ENCODE measurements at places on chromosomes 5 and 9.

DNA sequence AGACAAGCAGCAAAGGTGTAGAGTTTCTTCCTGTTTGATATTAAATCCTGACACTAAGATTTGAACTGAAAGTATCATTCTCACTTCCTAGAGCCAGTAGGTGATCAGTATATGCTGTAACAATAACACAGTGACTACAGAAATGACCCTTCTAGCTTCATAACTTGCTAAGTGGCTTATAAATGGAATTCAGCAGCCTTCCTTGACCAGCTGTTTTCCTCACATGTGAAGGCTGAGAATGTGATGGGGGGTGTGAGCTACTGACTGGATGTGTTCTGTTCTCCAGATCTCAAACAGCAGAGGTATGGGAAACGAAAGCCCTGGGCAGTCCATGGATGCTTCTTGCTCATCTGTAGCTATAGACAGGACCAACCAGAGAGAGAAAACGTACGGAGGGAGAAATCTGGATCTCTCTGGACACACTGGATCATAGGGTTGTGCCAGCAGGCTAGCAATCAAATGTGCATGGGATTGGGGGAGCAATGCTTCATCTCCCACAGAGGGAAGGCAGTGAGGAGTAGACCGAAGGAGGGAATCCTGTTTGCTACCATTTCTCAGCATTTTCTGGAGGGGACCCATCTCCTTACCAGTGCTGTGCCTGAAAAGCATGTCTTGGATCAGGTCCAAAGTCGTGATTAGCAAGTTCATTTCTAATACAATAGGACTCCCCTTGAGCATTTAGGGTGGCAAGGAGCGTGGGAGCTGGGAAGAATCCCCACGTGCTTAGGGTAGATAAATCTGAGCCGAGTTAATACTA lies 39.4 kb downstream of the TNFAIP8 start:
- DNase-seq, result no peak

DNA sequence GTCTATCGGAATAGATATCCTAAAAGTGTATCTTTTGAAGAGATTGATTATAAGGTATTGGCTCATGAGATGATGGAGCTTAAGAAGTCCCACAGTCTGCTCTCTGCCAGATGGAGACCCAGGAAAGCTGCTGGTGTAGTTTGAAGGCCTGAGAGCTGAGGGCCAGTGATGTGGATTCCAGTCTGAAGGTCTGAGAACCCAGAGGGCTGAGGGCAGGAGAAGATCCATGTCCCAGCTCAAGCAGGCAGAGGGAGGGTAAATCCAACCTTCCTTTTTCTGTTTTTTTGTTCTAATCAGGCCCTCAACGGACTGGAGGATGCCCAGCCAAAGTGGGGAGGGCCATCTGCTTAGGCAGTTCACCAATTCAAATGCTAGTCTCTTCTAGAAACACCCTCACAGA lies 11.0 kb upstream of the ABL1 start:
- DNase-seq, result peak; percentile 72

- DNase-seq, result no peak
Observed at GRCh38 chr9:98550206-98550820, 158.4 kb downstream of the GABBR2 start.

- DNase-seq, result no peak
Observed at GRCh38 chr5:31116466-31117031, 76.9 kb upstream of the CDH6 start.

DNA sequence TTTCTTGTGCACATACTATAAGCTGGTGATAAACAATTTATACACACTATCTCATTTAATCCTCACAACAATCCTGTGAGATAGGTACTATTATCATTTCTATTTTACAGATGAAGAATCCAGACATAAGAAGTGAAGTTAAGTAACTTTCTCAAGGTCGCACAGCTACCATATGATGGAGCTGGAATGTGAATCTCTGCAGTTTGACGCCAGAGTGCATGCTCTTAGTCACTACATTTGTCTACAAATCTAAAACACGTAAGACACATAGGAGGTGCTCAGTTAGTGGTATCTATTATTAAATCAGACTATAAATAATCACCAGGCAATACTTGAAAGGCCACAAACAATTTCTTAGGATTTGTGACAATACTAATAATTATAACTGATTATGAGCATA lies 45.0 kb upstream of the CDKN2B start:
- no peak for DNase-seq

- DNase-seq, result no peak
Observed at GRCh38 chr5:58025809-58026208, 434.1 kb downstream of the PLK2 start.

DNA sequence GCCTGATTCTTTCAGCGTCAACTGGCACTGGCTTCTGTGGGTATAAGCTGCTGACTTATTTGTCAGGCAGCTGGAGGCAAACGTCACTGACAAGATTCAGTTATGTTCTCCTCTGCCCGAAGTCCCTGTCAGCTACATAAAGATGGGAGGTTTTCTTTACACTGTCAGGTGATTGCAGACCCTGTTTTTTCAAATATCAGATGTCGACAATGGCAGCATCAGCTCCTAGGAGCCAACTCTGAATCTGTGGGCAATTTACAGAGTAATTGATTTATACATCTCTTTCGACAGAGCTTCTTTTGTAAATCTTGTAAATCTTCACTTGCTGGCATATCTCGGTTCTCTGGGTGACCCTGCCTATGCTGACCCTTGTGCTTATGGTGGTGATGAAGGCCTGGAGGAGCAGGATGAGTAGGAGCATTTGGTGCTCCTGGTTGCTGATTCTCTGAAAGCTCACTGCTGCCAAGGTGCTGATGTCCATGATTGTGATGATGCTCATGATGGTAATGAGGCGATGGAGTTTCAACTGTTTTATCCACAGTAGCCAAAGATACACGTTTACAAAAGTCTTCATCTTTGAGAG lies 10.9 kb downstream of the SELENOP start:
- no peak for DNase-seq

- peak; percentile 80 for DNase-seq
Observed at GRCh38 chr5:68215898-68216244, 315 bp downstream of the PIK3R1 start.

- no peak for DNase-seq
Observed at GRCh38 chr5:111129938-111130337, 37.8 kb downstream of the WDR36 start.

DNA sequence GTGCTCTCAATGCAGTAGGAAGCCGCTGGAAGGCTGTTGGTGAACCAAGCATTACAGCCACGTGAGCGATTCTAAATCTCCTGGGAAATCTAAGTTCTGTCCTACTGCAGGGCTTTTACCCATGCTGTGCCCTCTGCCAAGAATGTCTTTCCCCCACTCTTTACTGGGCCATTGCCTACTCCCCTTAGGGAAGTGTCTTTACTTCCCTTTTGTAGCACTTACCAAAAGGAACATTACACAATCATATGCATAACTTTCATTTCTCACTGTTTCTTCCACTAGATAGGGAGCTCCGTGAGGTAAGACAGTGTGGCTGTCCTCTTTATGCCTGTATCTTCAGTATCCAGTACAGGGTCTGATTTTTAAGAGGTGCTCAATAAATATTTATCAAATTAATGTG lies 241.7 kb upstream of the NR4A3 start:
- no peak for DNase-seq

- no peak for DNase-seq
Observed at GRCh38 chr9:128251732-128252100, 24.1 kb downstream of the GOLGA2 start.

- peak; percentile 61 for DNase-seq
Observed at GRCh38 chr5:32076699-32077695, 97.1 kb downstream of the GOLPH3 start.

DNA sequence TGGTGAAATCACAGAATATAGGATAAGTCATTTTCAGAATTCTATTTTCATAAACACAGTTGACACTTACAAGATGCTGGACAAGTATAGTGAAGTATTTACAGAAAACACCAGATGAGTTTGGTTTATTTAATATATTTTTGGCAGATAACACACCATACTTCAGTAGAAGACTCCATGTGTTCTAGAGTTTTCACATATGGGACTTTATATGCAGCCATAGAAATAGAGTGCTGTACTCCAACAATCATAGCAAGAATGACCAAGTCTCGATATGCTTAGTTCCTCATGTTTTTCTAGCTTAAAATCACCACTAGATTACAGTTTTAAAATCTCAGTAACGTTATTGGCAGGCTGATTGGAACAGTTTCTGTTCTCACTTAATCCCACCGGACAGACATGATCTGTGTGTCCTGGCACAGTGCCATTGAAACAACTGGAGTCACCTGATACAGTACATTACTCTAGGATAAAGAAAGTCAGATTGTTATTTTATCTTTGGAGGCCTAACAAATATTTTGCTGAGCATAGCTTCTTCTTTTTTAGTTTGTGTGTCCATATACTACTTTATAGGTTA lies 45.8 kb upstream of the ERBIN start:
- DNase-seq, result peak; percentile 75

DNA sequence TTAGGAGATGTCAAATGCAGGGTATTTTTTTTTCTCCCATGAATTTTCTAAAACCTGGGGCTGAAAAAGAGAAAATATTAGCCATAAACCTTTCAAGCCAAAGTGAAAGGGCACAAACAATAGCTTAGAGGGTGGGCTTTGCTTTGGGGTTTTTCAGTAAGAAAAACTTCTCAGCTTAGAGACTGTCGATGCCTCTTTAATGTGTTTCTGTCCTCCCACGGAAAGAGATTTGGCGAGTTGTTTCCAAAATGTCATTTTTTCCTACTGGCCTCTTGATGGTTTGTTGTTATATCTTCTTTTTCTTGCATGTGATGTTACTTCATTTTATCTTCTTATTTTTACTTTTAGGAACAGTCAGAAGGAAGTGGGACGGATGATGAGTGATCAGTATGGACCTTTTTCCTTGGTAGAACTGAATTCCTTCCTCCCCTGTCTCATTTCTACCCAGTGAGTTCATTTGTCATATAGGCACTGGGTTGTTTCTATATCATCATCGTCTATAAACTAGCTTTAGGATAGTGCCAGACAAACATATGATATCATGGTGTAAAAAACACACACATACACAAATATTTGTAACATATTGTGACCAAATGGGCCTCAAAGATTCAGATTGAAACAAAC lies 177.3 kb downstream of the SMARCA2 start:
- no peak for DNase-seq

DNA sequence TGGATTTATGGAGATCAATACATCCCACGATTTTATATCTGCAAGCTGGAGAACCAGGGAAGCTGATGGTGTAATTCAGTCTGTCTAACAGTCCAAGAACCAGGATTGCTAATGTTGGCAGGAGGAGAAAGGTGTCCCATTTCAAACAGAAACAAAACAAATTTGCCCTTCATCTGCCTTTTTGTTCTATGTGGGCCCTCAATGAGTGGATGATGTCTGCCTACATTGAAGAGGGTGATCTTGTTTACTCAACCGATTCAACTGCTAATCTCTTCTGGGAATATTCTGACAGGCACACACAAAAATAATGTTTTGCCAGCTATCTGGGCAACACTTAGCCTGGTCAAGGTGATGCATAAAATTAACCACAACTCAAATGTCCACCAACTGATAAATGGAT lies 65.1 kb upstream of the IL33 start:
- no peak for DNase-seq

DNA sequence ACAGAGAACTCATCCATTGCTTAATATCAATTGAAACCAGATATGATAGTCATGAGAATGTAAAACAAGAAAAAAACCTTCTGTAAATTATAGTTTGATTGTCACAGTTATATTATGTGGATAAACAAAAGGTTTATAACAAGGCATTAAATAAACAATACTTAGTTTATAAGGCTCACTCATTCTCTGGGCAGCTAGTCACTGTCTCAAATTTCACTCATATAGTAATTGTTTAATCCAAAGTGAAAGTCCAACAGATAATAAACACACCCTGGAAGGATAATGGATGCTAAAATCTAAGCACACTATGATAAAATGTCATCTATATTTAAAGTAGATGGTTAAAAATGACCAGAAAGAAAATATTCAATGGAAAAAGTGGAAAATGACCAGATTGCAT lies 30.8 kb upstream of the SLC12A2 start:
- no peak for DNase-seq

DNA sequence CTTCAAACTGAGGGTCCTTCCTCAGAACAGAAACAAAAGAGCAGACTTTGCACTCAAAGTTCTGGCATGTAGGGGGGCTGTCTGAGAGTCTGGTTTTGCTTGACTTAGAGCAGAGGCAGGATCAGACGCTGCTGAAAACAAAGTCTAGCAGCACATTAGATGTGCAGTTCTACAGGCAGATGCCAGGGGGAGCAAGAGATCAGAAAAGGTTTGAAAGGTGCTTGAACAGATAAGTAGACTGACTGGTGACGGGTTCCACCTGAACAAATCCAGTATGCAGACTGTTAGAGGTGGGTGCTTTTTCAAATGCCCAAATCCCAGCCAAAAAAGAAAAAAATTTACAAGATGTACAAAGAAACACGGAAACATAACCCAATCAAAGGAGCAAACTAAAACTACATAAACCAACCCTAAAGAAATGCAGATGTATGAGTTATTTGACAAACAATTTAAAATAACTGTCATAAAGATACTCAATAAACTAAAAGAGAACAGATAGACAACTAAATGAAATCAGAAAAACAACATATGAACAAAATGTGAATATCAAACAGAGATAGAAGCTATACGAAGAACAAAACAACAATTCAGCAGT lies 194.7 kb upstream of the FREM1 start:
- DNase-seq, result peak; percentile 64

DNA sequence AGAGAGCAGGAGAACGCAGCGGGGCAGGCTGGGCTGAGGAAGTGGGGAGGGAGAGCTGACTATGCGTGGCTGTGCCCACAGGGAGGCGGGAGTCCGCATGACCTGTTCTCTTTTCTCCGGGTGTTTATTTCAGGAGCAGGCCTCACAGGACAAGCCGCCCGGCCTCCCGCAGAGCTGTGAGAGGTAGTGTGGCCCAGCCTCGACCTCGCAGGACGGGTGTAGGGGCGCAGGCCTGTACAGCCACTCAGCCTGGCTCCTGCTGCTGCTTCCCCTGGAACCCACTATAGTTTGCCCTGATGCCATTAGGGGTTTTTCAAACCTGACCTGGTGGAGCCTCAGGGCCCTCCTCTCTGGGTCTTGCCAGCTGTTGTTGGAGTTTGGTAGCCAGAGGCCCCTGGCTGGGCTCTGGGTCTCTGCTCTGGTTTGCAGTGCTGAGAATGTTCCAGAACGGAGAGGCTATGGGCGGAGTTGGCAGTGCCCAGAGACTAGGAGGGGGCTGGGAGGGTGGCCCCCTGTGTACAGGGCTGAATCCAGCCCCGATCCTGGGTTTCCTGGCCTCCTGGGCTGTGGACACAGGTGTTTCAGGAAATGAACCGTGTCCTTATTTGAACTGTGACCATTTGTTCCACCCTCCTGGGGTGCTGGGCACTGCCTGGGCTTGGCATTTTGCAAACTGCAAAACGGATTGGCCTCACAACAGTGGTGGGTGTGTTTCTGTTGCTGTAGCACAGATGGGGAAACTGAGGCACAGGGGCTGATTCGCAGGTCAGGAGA lies 78.8 kb downstream of the WNK2 start:
- no peak for DNase-seq

Data from NCI-H82 (cell line).